ENCODE measurements at places on chromosomes 4 and X.

GRCh38 chrX:132119283-132119682 is 8.5 kb downstream of the FRMD7 start:
- no peak overlapping the region for H3K27ac ChIP-seq
- H3K27me3 ChIP-seq: no peaks in the 10 kb centered on the region
- H3K4me3 ChIP-seq: no peak overlapping the region

GRCh38 chr4:76764251-76764650 is 133.7 kb downstream of the SOWAHB start:
- H3K4me3 ChIP-seq: no peak overlapping the region
- peaks cover 5% of the 10 kb centered on the region for H3K4me1 ChIP-seq
- ATAC-seq: no peak
- H3K27ac ChIP-seq: no peak overlapping the region

GRCh38 chrX:13007519-13008188 is 32.7 kb downstream of the TMSB4X start:
- H3K4me1 ChIP-seq: peaks cover 5% of the 10 kb centered on the region
- H3K27me3 ChIP-seq: no peaks in the 10 kb centered on the region
- no peak overlapping the region for H3K4me3 ChIP-seq
- peak; percentile 55 for ATAC-seq

GRCh38 chr4:76729460-76729859 is 168.5 kb downstream of the SOWAHB start:
- H3K36me3 ChIP-seq: no peaks in the 10 kb centered on the region
- no peak overlapping the region for H3K4me3 ChIP-seq
- H3K4me1 ChIP-seq: no peaks in the 10 kb centered on the region
- H3K27me3 ChIP-seq: no peaks in the 10 kb centered on the region
- H3K27ac ChIP-seq: no peak overlapping the region
- no peak for ATAC-seq

GRCh38 chr4:24330172-24330571 is 254.2 kb downstream of the DHX15 start:
- no peaks in the 10 kb centered on the region for H3K27me3 ChIP-seq
- no peaks in the 10 kb centered on the region for H3K4me1 ChIP-seq
- no peaks in the 10 kb centered on the region for H3K36me3 ChIP-seq

DNA sequence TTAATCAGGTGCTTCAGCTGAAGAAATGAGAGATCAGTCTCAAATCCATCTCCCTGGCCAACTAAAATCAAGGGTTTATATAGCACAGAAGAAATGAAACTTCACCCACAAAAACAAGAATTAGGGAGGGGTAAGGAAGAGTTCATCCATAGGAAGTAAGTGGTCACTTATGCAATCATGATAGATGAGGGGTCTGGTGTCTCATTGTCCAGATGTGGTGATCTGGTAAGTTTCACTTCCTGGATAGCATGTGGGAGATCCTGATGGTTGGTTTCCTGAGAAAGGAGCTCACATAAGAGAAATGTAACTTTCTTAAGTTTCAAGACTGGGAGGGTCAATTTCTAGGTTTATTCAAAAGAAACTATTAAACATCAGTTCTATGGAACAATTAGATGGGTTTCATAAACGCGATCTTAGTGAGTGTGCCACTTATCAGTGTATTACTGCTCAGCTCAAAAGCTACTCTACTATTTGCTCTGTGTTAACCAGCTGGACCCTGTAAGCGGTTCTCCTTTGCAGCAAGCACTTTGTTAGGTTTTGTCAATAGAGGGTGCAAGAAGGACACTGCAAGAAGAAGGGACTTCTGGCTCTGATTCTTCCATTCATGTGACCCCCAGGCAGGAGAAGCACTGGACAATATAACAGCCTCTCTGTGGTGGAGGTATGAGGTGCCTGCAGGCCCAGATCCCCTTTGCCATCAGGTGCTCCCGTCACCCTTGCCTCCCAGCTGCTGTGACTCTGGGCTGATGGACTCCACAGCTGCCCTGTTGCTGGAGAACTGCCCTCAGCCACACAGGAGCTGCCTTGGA is 35.4 kb upstream of the HPSE start:
- H3K36me3 ChIP-seq: no peaks in the 10 kb centered on the region
- ATAC-seq: peak; percentile 5

DNA sequence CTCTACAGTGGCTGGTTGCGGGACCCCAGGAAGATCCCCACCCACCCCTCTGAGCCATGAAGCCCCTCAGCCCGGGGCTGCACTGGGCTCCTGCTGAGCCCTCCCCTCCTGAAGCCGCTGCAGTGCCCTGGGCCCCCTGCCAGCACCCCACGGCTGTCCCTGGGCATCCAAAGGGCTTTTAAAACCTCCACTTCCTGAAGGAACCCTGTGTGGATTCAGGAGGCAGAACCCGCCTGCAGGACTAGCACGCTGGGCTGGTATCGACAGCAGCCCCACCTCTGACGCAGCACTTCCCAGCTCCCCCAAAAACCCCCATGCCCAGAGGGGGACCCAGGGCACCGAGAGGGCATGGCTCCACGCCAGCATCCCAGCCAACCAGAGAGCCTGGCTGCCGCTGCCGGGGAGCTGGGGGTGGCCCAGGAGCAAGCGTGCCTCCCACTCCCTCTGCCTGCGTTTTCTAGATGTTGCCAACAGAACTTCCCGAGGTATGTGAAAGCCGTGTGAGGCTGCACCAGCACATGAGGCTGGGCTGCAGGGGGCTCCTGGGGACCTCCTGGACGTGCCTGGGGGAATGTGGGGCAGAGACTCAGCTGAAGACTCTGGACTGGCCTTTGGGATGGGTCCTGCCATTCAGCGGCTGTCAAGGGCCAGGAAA is 6.3 kb downstream of the MXD4 start:
- no peaks in the 10 kb centered on the region for H3K27me3 ChIP-seq
- peak; percentile 15 for ATAC-seq
- H3K4me1 ChIP-seq: peaks cover 57% of the 10 kb centered on the region
- peak overlapping the region; percentile 94 for H3K27ac ChIP-seq

DNA sequence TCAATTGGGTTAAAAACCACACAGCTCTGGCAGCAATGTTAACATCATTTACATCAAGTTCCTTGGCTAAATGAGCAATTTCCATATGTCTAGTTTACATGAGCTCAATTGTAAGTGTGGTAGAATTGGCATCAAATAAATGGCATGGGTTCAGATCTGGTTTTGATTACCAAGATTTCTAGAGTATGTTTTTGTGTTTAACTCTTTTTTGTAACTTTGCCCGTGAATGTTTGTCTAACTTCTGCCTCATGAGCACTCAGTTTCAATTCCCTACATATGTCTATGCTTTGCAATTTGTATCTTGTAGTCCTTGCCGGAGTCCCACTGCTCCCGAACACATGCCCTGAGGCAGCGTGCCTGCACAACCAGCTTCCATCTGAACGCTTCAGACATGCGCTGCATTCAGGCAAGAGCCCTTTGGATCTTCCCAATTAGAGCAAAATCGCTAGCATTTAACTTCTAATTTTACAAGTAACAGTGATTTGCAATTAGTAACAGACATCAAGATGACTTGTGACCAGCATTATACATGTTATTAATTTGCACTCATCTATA is 644.4 kb downstream of the TRIML1 start:
- ATAC-seq: no peak
- H3K27ac ChIP-seq: no peak overlapping the region
- H3K36me3 ChIP-seq: no peaks in the 10 kb centered on the region
- H3K4me1 ChIP-seq: no peaks in the 10 kb centered on the region
- H3K4me3 ChIP-seq: no peak overlapping the region

DNA sequence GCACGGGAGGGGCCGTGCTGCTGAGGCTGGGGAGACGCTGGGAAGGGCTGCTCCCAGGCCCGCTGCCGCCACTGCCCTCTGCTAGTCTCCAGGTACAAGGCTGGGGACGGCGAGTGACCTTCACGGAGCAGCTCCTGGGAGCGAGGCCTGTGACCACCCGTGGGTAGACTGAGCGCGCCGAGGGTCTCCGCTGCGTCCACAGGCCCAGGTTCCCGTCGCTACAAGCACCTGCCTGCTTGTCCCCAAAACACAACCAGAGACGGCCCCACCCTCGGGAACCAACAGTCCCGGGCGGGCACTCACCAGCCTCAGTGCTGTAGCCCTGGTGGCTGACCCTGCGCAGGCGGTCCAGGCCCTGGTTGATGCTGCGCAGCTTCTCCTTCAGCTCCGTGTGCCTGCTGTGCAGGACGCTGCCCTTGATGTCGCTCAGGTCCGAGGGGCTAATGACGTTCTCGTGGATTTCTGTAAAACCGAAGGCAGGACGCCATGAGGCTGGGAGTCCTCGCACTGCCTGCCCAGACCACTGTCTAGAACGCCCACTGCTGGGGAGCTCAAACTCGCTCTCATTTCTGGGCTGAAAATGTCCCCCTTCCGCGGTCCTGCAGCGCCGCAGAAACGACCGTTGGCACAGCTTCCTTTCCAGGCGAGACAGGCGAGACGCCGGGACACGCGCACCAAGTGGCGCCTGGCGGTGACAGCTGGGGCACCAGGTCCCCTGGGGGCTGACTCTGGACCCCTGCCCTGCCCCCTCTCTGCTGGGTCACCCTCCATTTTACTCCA is 14.3 kb downstream of the LRPAP1 start:
- H3K27me3 ChIP-seq: no peaks in the 10 kb centered on the region
- no peak overlapping the region for H3K27ac ChIP-seq
- H3K36me3 ChIP-seq: peaks cover 100% of the 10 kb centered on the region

DNA sequence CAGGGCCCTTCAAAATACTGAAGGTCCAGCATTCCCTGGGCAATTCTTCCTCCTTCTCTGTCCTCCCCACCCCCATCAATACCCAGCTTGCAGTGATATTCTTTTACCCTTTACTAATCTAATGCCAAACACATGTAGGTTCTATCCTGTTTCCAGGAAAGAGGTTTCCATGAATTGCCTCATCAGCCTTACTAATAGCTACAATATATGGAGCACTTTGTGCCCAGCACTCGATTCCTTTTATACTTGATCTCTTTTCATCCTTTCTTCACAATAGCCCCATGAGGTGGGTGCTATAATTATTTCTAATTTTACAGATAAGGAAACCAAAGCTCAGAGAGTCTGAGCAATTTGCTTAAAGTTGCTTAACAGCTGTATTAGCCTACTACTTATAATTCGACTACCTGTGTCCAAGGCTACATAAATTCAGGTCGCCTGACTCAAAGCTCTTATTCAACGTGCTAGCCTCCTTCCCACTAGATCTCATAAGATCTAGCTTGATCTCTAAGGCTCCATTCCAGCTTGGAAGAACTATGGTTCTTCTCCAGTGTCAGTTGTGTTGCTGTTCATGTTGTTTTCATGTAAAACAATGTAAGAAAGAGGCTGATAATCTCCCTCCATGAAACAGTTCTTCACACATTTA is 229.6 kb upstream of the PGRMC2 start:
- no peaks in the 10 kb centered on the region for H3K27me3 ChIP-seq
- peak overlapping the region; percentile 45 for H3K27ac ChIP-seq
- peaks cover 41% of the 10 kb centered on the region for H3K4me1 ChIP-seq
- H3K4me3 ChIP-seq: no peak overlapping the region

GRCh38 chrX:45524296-45524695 is 323.6 kb upstream of the DIPK2B start:
- no peak for ATAC-seq
- no peaks in the 10 kb centered on the region for H3K4me1 ChIP-seq
- no peaks in the 10 kb centered on the region for H3K27me3 ChIP-seq
- H3K27ac ChIP-seq: no peak overlapping the region
- H3K36me3 ChIP-seq: no peaks in the 10 kb centered on the region
- H3K4me3 ChIP-seq: no peak overlapping the region

GRCh38 chr4:65538571-65538970 is 131.7 kb downstream of the EPHA5 start:
- H3K36me3 ChIP-seq: no peaks in the 10 kb centered on the region
- no peaks in the 10 kb centered on the region for H3K27me3 ChIP-seq
- H3K4me1 ChIP-seq: no peaks in the 10 kb centered on the region

GRCh38 chr4:2537011-2537830 is 774 bp downstream of the FAM193A start:
- no peaks in the 10 kb centered on the region for H3K27me3 ChIP-seq
- H3K4me3 ChIP-seq: peak overlapping the region; percentile 71
- peaks cover 49% of the 10 kb centered on the region for H3K4me1 ChIP-seq
- peak; percentile 29 for ATAC-seq
- peak overlapping the region; percentile 74 for H3K27ac ChIP-seq

- no peak overlapping the region for H3K27ac ChIP-seq
- H3K4me1 ChIP-seq: no peaks in the 10 kb centered on the region
- H3K4me3 ChIP-seq: no peak overlapping the region
- no peaks in the 10 kb centered on the region for H3K27me3 ChIP-seq
- no peak for ATAC-seq
These were observed 239.9 kb upstream of the TEX13A start for GRCh38 chrX:105460376-105460775.

Measured in gastroesophageal sphincter (tissue), 4 donors.